Immature natural killer cell (primary cell): ENCODE measurements at places on chromosomes 12 and 14. TPM values are rescaled to one million over a fixed set of nuclear protein-coding genes. Genes with fewer than 3 reads are reported as not detected.

The STON2 gene
- 0.16 TPM for polyA plus RNA-seq

The PLBD1 gene
- polyA plus RNA-seq, result 8.4 TPM

The DNAI7 gene
- polyA plus RNA-seq, result 0.21 TPM

- H3K4me3 ChIP-seq, result no peak overlapping the region
- no peak for DNase-seq
- H3K27me3 ChIP-seq, result peaks cover 9% of the 10 kb centered on the region
- H3K4me1 ChIP-seq, result no peaks in the 10 kb centered on the region
- no peak overlapping the region for H3K27ac ChIP-seq
These were observed 1250.1 kb downstream of the TMEM121 start for GRCh38 chr14:106776395-106776983.

DNA sequence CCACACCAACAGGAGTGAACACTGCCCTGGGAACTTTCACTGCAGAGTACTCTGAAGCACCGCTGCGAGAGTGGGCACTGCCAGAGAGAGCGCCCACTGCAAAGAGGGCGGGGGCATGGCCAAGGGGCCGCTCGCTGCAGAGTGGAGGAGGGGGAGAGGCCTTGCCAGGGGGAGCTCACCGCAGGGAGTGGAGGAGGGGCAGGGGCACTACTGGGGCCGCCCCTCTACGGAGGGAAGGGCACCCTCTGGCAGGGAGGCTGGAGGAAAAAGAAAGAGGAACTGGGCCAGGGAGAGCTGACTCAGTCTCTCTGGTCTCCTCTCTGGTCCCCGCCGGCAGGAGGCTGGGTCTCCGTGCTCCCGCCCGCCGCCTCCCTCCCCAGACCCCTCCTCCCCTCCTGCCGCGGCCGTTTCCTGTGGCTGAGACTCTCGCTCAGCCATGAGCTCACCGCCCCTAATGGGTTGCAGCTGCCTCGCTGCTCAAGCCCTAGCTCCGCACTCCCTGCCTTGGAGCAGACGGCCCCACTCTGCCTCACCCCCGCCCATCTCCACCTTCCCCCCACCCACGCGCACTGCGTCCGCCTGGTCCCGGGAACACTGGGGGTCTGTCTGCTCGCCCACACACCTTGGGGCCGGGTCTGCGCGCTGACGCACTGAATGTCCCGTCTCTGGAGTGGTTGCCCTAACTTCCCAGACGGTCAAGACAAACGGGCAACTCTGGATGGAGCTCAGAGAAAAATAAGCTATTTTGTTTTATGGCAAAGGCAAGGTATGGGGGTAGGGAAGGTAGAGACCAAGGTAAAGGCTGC lies 1.3 kb downstream of the ARHGEF40 start:
- peaks cover 34% of the 10 kb centered on the region for H3K4me1 ChIP-seq
- DNase-seq, result peak; percentile 38
- H3K36me3 ChIP-seq, result no peaks in the 10 kb centered on the region
- H3K27me3 ChIP-seq, result peaks cover 29% of the 10 kb centered on the region

DNA sequence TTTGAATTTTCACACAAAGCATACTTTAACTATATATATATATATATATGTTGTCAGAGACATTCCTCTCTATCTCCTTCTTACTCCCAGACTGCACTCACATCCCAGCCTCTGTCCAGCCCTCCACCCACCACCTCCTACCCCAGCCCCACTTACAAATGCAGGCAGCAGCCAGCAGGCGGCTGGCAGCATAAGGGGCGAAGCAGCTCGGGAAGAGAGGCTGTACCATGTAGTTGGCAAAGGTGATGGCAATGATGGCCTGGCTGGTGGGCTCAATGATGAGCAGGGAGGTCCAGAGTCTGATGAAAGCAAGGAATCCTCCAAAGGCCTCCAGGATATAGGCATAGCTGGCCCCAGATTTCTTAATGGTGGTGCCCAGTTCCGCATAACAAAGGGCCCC lies 2.5 kb downstream of the SLC7A7 start:
- no peaks in the 10 kb centered on the region for H3K4me1 ChIP-seq
- no peaks in the 10 kb centered on the region for H3K27me3 ChIP-seq
- no peak for DNase-seq
- H3K27ac ChIP-seq, result no peak overlapping the region
- no peak overlapping the region for H3K4me3 ChIP-seq

The RIMBP2 gene
- not detected for polyA plus RNA-seq

The ZCRB1 gene
- 98.5 TPM for polyA plus RNA-seq

DNA sequence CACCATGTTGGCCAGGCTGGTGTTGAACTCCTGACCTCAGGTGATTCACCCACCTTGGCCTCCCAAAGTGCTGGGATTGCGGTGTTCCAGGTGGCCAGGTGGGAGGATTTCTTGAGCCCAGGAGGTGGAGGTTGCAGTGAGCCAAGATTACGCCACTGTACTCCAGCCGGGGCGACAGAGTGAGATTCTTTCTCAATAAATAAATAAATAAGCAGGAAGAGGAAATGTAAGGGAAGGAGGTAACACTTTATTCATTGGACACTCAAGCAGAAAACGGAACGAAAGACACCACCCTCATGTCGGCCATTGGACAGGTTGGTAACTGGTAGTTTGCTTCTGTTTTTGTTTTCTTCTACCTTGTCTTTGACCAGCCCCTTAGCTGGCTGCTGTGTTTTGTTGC lies 13.0 kb upstream of the NFATC4 start:
- no peak overlapping the region for H3K4me3 ChIP-seq
- no peak overlapping the region for H3K27ac ChIP-seq
- H3K36me3 ChIP-seq, result no peaks in the 10 kb centered on the region
- H3K27me3 ChIP-seq, result peaks cover 15% of the 10 kb centered on the region
- H3K4me1 ChIP-seq, result no peaks in the 10 kb centered on the region
- no peak for DNase-seq

GRCh38 chr12:59067083-59067482 lies 146.8 kb upstream of the LRIG3 start:
- no peaks in the 10 kb centered on the region for H3K4me1 ChIP-seq
- no peak overlapping the region for H3K4me3 ChIP-seq
- no peaks in the 10 kb centered on the region for H3K36me3 ChIP-seq
- no peak overlapping the region for H3K27ac ChIP-seq

DNA sequence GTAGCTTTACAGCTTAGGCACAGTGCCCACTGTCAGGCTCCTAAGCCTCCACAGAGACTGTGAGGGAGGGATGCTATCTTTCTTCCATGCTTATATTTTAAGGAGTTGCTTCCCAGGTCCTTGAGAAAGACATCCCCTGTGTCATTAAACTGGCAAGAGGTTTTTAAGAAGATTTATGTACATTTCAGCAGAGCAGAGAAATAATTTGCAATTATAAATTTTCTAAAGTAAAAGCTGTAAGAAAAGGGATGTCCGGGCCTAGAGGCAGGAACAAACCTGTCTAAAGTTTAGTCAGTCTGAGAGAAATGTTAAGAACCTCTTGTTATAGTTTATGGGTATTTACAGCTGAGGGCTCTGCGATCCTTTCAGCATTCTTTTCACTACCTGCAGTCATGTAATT lies 716.1 kb downstream of the SLC16A7 start:
- H3K4me3 ChIP-seq, result no peak overlapping the region
- no peaks in the 10 kb centered on the region for H3K27me3 ChIP-seq
- no peaks in the 10 kb centered on the region for H3K36me3 ChIP-seq
- no peaks in the 10 kb centered on the region for H3K4me1 ChIP-seq

- no peaks in the 10 kb centered on the region for H3K4me1 ChIP-seq
- H3K27me3 ChIP-seq, result no peaks in the 10 kb centered on the region
- no peaks in the 10 kb centered on the region for H3K36me3 ChIP-seq
- H3K27ac ChIP-seq, result no peak overlapping the region
- no peak for DNase-seq
These were observed 214.7 kb downstream of the PHLDA1 start for GRCh38 chr12:75816897-75817296.

The HOXC10 gene
- polyA plus RNA-seq, result not detected

DNA sequence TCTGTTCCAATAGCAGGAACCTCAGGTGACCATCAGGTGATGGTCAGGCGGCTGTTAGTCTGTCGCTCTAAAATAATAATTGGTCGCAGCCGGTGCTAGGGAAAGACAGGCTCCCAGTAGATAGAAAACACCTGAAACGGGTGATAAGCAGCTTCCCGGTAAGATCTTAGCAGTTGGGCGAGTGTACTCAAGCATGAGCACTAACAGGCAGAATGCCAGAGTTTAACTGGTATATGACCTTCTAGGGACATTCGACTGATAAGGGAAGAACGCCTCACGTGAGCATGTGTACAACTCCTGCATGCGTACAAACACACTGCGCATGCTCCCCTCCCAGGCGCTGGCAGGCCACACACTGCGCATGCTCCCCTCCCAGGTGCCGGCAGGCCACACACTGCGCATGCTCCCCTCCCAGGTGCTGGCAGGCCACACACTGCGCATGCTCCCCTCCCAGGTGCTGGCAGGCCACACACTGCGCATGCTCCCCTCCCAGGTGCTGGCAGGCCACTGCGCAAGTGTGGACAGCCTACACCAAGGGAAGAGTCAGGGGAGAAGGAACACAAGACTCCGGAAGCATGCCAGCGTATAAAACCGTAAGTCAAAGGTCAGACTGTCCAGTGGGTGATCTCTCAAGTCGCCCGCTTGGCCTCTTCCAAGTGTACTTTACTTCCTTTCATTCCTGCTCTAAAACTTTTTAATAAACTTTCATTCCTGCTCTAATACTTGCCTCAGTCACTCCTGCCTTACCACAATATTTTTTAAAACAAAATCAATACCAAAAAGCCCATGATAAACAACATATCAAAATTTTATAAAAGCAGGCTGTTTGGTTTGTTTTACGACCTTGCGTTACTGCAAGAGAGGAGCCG lies 24.5 kb downstream of the GPRC5D start:
- H3K36me3 ChIP-seq, result no peaks in the 10 kb centered on the region
- no peak overlapping the region for H3K27ac ChIP-seq
- peaks cover 1% of the 10 kb centered on the region for H3K27me3 ChIP-seq
- peak overlapping the region; percentile 62 for H3K4me3 ChIP-seq

GRCh38 chr14:34665785-34666435 lies 36.0 kb upstream of the SNX6 start:
- no peak for DNase-seq
- H3K27ac ChIP-seq, result no peak overlapping the region
- no peaks in the 10 kb centered on the region for H3K4me1 ChIP-seq
- peaks cover 5% of the 10 kb centered on the region for H3K27me3 ChIP-seq
- no peak overlapping the region for H3K4me3 ChIP-seq

DNA sequence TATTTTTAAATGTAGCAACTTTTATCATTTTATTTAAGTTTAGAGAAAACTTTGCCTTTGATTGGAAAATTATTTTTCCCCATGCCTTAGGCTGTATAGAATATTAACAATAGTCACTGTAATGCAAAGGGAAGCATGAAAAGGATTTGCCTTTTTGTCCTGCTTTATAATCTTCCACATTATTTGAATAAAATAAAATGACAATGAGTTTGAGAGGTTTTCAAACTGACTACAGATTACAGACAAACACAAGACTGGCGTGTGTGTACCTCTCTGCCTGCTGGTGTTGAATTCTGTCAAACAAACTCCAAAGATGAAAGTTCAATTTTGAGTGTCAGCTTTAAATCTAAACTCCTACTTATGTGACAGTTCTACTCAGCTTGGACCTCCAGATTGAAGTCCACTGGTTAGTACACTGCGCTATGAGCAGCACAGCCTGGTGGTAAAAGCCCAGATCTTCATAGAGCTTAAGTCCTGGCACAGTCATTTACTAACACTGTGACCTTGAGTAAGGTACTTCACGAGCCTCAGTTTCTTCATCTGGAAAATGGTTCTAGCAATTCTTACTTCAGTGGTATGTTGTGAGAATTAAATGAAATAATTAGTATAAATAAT lies 98.3 kb upstream of the CPNE8 start:
- no peak overlapping the region for H3K4me3 ChIP-seq
- H3K27ac ChIP-seq, result no peak overlapping the region
- H3K36me3 ChIP-seq, result no peaks in the 10 kb centered on the region
- no peaks in the 10 kb centered on the region for H3K27me3 ChIP-seq
- no peaks in the 10 kb centered on the region for H3K4me1 ChIP-seq
- no peak for DNase-seq

DNA sequence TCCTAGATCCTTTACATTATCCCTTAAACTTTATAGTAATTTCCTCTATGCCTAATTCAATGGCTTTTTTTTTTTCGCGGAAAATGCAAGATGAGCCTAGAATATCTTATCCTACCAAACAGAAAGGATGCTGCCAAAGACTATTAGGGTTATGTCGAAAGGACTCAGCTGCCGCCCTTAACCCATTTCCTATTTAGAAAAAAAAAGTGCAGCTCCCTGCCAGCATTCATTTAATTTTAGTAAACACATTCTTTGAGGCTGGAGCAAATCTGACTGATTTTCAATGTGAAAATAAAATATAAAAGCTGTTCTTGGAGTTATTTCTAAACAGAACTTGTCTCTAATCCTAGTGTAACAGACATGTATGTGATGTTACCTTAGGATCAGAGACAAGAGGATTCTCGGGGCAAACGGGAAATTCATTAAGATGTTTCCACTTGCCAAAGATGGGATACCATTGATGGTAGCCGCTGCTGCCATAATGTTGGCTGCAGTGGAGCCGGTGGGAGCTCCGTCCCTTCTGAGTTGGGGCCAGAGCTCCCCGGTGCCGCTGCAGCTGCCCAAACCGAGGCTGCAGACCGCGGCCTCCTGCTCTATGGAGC lies 8.2 kb upstream of the A2M start:
- peaks cover 1% of the 10 kb centered on the region for H3K27me3 ChIP-seq
- peaks cover 8% of the 10 kb centered on the region for H3K4me1 ChIP-seq
- DNase-seq, result no peak
- H3K27ac ChIP-seq, result no peak overlapping the region
